ENCODE measurements at places on chromosomes 13 and 19.

DNA sequence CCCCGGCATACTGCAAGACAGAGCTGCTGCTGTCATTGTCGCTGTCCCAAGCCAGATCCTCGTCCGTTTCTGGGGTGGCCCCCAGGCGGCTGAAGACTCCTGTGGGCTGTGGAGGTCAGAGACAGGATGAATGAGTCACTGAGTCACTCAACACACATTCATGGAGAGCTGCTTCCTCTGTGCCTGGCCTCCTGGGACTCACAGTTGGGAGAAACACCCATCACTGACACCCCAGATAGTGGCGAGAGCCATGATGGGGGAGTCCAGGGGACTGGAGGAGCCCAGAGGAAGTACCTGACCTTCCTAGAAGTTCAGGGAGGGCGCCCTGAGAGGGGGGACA, 26.0 kb downstream of the C19orf47 start:
- DNase-seq = no peak

DNA sequence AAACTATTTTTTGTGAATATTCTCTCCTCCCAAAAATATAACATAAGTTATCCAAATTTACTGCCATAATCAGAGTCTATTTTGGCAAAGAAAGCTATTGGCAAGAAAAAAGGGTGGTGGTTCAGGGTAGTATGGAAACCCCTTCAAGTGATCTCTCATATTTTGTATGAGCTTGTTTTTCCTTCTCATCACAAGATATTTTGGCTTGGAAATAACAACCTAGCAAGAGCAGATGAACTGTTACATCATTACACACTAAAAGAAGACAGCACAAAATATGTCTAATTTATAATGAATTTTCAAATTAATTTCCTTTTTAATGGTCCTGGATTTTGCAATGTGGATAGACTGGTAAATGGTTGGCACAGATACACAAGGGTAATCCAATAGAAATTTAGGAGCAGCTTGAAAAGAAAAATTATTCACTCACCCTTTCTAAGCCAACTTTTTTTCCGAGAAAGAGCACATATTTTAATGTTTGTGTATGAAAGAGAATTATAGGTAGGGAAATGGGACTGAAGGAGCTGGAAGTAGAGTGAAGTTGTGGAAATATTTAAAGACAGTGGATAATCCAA, 225.1 kb downstream of the EFNB2 start:
- no peak for DNase-seq

DNA sequence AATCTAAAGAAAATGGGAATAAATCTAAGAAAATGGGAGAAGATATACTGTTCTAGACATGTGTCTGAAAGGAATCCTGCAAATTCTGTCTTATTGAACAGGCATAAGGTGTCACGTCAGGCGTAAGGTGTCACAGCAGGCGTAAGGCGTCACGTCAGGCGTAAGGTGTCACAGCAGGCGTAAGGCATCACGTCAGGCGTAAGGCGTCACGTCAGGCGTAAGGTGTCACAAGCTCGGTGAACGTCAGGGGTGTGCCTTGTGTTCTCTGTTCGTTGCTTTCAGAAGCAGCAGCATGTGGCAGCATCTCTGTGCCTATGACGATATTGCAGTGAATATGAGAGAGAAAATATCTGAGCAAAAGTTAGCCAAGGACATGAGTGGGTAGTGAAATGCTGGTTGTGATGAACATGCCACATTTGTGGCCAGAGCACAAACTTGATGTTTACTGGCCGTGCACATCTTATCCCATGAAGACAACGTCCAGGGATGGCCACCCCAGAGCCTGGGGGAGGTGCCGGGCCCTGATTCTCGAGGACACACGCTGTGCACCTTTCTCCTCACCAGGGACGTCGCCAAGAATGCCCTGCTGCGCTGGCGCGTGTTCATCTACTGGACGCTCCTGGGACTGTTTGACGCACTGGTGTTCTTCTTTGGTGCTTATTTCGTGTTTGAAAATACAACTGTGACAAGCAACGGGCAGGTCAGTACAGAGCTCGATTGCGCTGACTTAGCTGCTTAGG, 107.0 kb upstream of the MCF2L start:
- DNase-seq = no peak

DNA sequence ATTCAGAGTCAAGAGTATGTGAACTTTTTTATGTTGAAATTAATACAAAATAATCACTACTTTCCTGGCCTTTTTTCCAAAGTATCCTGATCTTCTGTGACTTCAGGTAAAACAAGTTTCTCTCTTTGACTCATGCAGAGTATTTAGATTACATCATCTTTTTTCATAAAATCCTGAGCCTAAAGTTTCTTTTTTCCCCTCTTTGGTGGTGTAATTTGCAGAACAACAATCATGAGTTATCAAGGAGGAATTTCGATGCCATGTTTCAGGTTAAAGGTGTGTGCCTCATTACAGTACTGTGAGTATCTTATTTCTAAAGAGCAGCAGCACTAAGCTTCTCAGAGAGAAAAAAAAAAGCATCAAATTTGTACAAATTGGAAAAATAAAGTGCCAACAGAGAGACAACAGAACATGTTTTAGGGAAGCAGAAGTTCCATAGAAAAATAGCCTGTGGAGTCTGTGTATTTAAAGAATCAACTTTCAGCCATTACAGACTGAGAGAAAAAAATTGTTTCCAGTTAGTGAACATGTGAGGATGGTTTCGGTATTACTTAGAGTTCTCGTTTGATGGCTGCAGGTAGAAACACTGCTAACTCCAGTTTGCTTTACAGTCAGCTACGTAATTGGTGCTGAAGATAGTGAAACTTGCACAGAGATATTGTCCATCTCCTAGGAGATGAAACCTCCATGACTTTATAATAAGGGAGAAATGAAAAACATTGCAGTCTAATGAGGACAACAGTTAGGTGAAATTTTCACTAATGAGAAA, 78.1 kb upstream of the PCDH9 start:
- DNase-seq = no peak

- DNase-seq = no peak
These were observed 146.6 kb downstream of the KLF12 start for GRCh38 chr13:73987618-73988017.

DNA sequence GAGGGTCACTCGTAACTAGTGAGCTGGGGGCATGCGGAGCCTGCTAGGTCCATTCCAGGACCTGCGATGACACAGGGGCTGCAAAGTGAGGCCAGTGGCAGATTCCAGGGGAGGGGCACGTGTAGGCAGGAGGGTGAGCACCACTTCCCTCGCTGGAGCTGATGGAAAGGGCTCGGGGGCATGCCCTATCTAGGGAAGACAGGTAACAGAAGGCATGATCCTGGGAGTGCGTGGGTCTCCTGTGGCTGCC, 51.2 kb downstream of the KLF2 start:
- DNase-seq = no peak

- no peak for DNase-seq
These were observed 6.3 kb downstream of the DACT3 start for GRCh38 chr19:46654621-46655152.

DNA sequence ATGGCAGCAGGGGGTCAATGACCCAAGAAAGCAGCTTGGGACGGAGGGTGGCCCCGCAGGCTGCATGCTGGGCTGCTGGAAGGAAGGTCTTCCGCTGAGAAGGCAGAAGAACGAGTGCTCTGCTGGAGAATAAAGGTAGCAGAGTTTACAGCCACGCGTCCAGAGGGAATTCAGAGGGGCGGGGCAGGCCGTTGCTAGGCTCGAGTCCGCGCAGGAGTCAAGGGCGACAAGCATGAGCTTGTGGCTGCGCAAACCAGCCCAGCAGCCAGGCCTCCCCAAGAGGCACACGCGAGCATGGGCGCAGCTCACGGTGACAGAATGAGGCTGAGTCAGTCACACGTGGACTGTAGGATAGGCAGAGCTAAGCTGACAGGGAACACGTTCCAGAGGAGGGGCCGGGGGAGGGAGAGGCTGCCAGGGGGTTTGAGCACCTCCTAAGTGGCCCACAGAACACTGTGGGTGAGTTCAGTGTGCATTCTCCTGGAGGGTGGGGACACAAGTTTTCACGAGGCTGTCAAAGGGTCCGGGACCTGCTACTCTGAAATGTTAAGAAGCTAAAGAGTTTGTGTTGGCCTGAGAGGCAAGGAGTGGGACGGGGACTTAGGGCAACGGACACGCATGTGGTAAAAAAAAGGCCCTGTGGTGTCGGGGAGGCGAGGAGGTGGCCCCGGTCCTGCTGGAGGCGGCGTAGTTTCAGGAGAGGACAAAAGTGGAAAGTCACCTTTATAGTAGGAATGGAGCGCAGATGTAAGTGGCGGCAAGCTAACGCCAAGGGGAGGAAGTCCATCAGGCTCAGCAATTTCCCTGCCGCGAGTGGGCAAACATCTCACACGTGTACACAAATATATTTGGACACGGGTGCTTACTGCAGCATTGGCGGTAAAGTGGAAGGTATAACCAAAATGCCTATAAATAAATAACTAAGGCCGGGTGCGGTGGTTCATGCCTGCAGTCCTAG, 17.7 kb downstream of the RFX2 start:
- no peak for DNase-seq

- no peak for DNase-seq
These were observed 279.0 kb downstream of the NHLRC3 start for GRCh38 chr13:39317291-39317690.

- no peak for DNase-seq
These were observed 238.4 kb downstream of the IRS2 start for GRCh38 chr13:109547942-109548341.

DNA sequence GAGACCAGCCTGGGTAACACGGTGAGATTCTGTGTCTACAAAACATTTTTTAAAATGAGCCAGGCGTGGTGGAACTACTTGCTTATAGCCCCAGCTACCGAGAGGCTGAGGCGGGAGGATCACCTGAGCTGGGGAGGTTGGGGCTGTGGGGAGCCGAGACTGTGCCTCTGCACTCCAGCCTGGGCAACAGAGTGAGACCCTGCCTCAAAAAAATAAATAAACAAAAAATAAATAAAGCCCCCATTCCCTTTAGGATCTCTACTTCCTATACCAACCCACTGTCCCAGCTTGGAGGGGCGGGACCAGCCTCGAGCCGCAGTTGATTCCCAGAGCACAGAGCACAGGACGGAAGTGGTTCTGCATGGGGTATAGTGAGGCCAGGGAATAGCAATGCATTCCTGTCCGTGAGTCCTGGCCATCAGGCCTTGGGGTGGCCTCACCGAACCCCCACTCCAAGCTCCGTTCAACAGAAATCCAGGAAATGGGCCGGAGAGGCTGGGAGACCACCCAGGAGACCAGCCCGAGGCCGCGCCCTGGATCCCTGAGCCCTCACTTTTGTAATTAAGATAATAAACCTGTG, 4.9 kb upstream of the PTBP1 start:
- DNase-seq = no peak

- no peak for DNase-seq
These were observed 567.7 kb downstream of the GPC6 start for GRCh38 chr13:93794197-93794885.

DNA sequence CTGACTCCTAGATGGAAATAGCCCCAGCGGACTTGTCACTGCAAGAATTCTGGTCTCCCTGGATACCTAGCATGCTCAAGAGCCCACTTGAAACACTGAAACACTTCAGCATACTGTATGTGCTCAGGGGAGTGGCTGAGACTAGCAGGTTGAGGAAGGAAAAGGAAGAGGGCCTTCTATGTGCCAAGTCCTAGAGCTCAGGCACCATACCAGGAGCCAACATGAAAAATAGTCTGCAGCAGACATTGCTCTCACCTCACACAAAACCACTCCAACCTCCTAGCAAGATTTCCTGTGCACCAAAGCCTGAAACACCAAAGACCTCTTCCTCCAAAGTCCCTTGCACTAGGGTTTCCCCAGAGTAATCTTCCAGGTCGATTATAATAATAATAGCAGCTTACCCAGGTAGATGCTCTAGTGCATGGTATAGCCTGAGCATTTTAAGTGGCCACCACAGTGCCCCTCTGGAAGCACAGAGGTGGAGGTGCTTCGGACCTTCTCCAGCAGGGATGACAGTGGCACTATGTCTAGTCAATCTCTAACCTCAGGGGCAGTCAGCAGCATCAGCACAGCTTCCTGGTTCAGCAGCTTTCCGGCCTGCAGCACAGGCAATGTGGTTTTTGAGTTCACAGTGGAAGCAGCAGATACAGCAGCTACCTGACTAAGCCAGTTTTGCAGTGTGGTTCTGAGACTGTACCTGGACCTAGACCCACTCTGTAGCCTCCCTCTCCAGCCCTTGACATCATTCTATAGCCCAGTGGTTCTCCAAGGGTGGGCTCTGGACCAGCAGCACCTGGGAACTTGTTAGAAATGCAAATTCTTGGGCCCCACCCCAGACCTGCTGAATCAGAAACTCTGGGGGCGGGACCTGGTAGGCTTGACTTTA, 45.6 kb upstream of the UBE2L5 start:
- DNase-seq = peak; percentile 70

- no peak for DNase-seq
These were observed 12.3 kb upstream of the GGACT start for GRCh38 chr13:100600915-100601314.

- DNase-seq = peak; percentile 79
These were observed 7.7 kb upstream of the TMEM161A start for GRCh38 chr19:19145684-19146608.

DNA sequence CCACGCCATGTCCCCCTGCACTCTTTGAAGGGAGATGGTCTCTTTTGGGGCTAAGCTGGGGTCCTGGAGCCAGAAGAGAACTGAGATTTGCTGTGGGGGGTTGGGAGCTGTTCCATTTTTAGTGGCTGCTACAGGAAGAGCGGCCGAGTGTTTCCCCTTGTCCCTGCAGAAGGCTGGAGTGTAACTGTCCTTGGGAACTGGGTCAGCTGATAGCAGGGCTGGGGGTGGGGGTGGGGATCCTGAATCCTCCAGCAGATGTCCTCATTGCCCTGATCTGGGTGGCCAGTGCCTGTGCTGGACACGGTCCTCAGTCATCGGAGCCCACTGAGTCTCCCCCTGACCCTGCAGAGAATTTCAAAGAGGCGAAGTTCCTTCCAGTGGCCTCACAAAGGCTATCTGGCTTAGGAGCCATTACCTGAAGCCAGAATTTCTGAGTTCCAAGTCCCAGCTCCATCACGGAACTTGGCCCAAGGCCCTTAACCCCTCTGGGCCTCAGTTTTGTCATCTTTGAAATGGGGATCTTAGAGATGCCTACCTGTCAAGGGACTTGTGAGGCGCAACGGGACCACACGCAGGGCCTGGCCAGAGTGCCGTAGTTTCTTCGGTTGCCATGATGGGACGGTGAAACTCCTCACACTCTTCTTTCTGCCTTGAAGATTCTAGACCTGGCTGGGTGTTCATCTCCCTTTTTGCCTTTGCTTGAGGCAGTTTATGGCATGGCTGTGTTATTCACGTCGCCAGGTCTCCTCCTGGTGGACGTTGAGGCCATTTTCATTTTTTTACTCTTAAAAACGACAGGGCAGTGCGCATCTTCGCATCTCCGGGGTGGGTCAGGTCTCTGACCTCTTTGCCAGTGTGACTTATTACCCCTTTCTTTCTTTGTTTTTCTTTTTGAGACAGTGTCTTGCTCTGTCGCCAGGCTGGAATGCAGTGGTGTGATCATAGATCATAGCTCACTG, 51.9 kb downstream of the DNM2 start:
- DNase-seq = peak; percentile 30

- peak; percentile 40 for DNase-seq
These were observed 697 bp downstream of the FCGRT start for GRCh38 chr19:49512970-49513745.

GRCh38 chr13:95861296-95861695, 184.4 kb downstream of the DNAJC3 start:
- no peak for DNase-seq

Data from CD4-positive, alpha-beta T cell treated with Interleukin-1 beta for 1 hour (primary cell).